ENCODE measurements at places on chromosomes 7 and 10.

DNA sequence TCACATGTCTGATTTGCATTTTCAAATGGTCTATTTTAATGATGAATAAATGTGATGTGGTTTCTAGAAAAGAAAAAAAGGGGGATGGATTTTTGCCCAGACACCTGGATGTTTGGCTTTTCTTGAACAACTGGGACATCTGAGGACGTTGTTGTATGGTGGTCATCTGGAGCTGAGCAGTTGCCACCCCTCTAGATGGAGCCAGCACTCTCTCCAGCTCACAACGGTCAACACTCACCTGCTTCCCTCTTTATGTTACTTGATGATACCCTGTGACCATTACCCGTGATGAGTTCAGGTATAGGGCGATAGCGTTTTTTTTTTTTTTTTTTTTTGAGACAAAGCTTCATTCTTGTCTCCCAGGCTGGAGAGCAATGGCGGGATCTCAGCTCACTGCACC lies 30.1 kb upstream of the PAXIP1 start:
- DNase-seq, result no peak

DNA sequence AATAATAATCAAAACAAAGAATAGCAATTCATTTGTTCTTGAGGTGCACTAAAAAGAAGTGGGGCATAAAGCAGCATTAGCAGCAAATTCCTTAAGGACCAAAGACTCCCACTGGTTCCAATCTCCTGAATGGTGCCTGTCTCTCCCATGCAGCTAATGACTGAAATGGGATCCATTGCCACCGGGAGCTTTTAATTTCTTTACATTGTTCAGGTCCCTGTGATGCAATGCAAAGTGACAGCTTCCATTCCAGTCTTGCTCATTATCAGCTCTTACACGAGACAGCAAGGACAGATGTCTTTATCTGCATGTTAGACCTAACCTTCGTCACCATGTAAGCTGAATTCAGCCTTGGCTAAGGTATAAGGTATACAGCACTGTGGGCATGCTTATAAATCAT lies 148.1 kb downstream of the POU6F2 start:
- DNase-seq, result peak; percentile 8

GRCh38 chr7:56537952-56538351 lies 421.7 kb upstream of the NUPR2 start:
- DNase-seq, result no peak

DNA sequence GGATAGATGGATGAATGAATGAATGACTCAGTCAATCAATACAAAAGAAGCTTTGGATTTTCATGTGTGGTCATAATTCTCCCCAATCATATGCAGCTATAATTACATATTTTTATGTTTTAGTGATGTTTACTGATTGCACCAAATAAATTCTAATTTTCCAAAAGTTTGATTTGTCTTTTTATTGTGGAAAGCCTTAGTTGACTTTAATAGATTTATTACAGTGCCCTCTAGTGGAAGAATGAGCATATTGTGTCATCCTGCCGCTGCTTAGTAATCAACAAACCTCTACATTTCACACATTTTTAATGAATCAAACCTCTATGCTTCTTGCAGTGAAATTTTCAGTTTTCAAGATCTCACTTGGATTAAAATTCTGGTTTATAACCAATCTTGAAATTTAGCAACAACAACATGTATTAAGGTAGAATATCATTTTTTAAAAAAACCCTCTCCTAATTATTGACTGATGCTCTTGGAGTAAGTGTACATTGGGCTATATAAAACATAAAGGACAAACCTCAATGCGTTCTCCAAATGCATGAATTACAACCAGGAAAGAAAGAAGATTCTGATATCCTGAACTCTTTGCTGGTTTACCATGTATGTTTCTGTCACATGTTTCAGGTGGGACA lies 55.6 kb upstream of the PNLIP start:
- no peak for DNase-seq

- DNase-seq, result no peak
These were observed 249.5 kb upstream of the SORCS1 start for GRCh38 chr10:107413971-107414370.

DNA sequence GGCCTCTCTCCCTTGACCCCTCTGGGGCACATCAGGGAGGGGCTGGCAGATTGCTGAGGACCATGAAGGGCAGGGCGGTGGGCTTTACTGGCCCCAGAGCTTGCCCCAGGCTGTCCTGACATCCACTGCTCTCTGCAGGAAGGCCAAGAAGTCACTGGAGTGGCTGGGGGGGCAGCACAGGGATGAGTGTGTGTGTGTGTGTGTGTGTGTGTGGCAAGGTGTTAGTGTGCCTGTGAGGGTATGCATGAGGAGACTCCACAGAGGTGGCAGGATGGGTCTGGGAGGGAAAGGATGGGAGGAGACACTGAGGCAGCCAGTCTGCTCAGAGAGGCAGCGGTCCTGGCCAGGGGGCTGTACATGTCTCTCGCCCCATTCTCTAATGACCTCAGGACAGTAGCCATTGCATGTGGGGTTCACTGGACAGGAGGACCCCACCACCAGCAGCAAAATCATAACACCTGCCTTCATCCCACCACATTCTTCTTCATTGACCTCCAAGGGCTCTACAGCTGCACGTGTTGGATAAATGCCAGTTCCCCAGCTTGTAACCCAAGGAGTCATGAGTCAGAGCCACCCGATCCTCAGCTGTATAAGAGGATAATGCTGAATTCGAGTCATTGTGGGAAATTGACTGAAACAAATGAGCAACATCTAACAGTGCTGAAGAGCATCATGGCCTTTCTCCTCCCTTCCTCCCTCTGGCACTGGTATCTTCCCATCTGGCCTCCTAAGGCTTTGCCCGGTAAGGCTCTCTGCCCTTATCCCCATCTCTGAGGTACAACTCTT lies 720.5 kb downstream of the GRID1 start:
- peak; percentile 69 for DNase-seq

GRCh38 chr10:60664859-60665258 lies 113.4 kb upstream of the CDK1 start:
- DNase-seq, result no peak

DNA sequence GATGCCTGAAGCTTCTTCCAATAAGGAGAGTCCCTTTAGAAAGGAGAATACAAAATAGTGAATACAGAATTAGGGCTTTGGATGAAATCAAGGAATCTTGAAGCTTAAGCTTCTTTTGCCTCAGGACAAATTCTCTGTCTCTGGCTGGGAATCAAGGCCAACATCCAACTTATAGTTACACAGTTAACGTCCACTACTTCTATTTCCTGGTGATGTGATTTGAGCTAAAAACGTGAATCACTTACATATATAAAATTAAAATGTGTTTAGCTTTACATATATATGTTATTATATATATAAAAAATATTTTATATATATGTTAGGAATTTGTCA lies 11.4 kb upstream of the INPP5F start:
- DNase-seq, result no peak

GRCh38 chr10:100621360-100622205 lies 85.8 kb downstream of the HIF1AN start:
- no peak for DNase-seq

- no peak for DNase-seq
These were observed 2.8 kb upstream of the LRMDA start for GRCh38 chr10:75428434-75429158.

- DNase-seq, result peak; percentile 29
These were observed 1.2 kb downstream of the CASD1 start for GRCh38 chr7:94510582-94511496.

- no peak for DNase-seq
These were observed 226.4 kb upstream of the HABP2 start for GRCh38 chr10:113326160-113327111.

DNA sequence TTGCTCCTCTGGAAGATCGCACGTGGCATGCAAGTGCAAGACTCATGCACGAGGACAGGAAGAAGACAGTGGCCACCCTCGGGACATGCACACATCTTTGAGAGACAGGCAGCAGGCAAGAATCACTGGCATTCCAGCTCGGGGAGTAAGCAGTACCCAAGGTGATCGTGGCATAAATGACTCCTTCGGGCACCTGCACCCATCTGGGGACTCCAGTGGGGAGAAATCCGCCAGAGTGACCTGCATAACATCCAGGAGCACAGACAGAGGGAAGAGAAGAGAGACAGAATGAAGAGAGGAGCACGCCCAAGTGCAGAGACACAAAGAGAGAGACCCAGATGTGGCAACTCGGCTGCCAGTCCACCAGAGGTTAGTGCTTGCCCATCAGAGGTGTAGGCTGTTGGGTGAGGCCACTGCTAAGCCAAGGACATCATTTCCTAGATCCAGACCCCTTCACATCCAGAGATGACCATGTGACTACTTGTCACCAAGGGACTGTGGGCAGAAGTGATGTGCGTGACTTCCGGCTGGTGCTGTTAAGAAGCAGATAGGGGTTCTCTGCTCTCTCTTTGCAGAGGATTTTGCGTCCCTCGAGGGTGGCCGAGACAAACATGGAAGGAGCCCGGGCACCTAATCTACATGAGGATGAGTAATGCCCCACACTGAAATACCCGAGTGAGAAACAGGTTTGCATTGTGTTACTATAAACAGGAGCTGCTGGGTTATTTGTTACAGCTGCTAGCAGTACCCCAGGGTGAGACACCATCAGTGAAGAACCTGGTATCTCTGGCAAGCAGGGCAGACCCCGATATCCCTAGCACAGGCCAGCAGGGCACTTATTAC lies 80.6 kb downstream of the VWA2 start:
- DNase-seq, result no peak

- no peak for DNase-seq
These were observed 74.8 kb downstream of the CDK6 start for GRCh38 chr7:92761391-92762097.

- DNase-seq, result no peak
These were observed 25.7 kb downstream of the COBL start for GRCh38 chr7:51290702-51291540.

DNA sequence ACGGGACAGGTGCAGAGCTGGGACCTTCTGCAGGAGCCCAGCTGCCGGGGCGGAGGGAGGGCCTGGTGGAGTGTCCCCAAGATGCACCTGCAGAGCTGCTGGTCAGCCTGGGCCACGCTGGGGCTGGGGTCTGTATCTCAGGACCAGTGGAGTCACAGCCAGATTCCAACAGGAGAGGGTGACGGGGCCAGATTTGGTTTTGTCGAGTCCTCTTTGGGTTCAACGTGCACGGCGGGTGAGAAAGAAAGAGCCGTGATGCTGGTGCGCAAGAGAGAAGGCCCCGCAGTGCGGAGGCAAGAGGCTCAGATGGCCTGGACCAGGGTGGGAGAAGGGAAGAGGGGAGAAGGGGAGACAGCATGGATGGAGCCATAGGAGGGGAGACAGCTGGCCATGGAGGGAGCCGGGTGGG lies 462.9 kb downstream of the PTPRN2 start:
- no peak for DNase-seq

GRCh38 chr7:131383417-131384285 lies 56.0 kb downstream of the MKLN1 start:
- no peak for DNase-seq

DNA sequence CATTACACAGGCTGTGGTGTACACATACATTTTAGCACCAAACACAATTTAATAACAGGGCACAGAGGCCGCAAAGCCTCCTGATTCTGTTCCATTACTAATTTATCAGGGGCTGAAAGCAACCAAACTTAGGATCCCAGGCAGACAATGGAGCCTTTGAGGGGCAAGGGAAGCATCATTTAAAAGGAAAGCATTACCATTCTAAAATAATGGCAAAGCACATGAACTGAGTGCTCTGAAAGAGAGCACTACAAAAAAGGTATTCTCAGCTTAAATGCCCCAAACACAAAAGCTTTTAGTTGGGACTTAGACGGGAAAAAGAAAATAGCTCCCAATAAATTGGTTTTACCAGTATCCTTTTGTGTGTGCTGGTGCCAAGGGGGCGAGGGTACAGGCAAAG lies 282.0 kb upstream of the ETV1 start:
- no peak for DNase-seq

DNA sequence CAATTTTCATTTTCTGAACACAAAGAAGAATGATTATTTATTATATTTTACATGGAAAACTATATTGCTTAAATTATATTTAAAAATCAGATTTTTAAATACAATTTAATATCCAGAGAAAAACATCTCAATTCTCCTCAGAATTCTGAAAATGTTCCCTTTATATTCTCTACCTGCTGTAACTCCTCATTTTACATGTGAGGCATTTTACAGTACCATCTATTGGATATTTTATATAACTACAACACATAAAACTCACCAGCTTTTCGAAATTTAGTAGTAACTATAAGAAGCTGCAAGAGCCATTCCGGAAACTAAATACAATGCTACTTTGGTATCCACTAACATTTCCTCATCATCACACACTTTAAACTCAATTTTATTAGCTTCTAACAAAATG lies 264.6 kb downstream of the DGKB start:
- no peak for DNase-seq

DNA sequence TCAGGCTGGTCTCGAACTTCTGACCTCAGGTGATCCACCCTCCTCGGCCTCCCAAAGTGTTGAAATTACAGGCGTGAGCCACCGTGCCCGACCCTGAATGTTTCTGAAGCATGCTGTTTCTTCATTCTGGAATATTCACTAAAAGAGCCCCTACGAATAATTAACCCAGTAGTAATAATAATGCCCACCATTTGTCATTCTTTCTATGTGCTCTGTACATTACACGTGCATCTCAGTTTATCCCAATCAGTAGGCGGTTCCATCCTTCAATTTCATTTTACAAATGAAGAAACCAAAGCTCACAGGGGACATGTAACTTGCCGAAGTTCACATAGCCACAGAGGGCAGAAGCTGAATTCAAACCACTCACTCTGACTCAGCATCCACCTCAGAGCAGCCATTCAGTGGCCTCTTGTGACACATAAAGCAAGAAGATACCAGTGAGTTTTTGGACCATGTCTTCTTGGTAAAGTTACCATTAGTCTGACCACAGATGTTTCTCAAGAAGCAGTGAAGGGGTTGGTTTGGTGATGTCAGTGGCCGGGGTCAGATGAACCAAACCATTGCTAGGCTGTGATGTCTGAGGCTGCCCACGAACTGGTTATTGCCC lies 71.9 kb upstream of the DUSP5 start:
- DNase-seq, result no peak

GRCh38 chr10:123141791-123142700 lies 5.9 kb upstream of the HMX2 start:
- DNase-seq, result no peak

GRCh38 chr10:46236941-46237681 lies 49.7 kb upstream of the ANTXRL start:
- DNase-seq, result no peak

GRCh38 chr7:2000746-2001321 lies 231.9 kb downstream of the MAD1L1 start:
- DNase-seq, result no peak

GRCh38 chr10:30558411-30558810 lies 71.1 kb downstream of the LYZL2 start:
- DNase-seq, result no peak

DNA sequence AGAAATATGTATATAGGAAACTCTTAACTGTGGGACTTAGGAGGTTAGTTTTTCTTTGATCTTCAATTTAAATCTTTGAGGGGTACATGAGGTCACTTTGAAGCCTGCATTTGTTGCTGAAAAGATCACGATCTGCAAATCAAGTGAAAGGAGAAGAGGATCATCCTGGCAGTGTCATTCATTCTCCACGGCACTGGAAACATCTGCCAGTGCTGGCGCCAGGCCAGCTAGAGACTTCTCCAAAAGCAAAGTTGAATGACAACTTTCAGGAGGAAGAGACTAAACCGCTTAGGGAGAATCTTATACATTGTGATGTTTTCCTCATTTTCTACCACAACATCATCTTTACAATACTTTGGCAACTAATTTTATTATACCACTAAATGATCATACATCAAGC lies 42.5 kb downstream of the MRC1 start:
- DNase-seq, result no peak

GRCh38 chr10:71968553-71969474 lies 4.6 kb downstream of the CHST3 start:
- no peak for DNase-seq

- peak; percentile 20 for DNase-seq
These were observed 68.9 kb downstream of the EBLN1 start for GRCh38 chr10:22148961-22149360.

- DNase-seq, result no peak
These were observed 77.1 kb downstream of the ARHGAP22 start for GRCh38 chr10:48527756-48528155.
